Stimulated activated CD8-positive, alpha-beta memory T cell treated with anti-CD3 and anti-CD28 coated beads, Interleukin-12 subunit alpha, Interleukin-12 subunit beta, amount 100 ng/mL, for 4 hours (primary cell): ENCODE measurements at places on chromosomes 7 and 10.

DNA sequence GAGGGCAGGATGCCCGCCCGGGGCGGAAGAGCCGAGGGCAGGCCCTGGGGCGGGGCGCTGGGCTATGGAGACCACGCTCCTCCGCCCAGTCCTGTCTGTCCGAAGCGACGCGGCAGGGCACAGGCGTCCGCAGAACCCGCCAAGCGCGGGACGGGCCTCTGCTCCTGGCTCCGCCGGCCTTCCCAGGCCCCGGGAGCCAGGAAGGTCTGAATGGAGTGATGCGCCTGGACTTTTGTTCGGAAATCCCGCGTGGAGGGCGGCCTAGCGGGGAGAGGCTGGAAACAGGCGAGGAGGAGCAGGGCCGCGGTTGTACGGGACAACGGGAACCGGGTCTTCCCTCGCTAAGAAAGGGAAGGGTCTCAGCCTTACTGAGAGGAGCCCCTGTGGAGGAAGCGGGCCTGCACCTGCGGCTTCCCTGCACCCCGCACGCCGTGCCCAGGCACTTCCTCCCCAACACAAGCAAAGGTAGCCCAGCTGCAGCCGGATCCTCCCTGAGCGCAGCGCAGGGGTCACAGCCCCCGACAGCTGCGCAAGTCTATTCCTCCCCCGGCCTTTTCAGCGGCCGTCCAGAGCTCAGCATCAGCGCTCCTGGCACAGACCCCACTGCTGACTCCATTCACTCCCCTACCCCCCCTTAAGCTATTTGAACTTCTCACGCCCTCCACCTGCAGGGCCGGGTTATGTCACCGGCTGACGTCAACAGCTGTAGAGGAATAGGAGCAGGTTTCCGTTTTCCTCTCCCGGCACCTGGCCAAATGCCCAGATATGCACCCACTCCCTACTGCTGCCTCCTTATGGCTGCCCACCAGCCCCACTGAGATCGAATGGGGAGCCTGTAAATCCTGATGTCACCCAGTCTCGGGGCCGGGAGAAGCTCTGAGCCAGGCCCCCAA lies 143.2 kb upstream of the RET start:
- no peak for DNase-seq

- DNase-seq: no peak
Measured at GRCh38 chr10:121312587-121312986, 285.7 kb downstream of the FGFR2 start.

- no peak for DNase-seq
Measured at GRCh38 chr10:5419466-5420094, 7.2 kb downstream of the NET1 start.

DNA sequence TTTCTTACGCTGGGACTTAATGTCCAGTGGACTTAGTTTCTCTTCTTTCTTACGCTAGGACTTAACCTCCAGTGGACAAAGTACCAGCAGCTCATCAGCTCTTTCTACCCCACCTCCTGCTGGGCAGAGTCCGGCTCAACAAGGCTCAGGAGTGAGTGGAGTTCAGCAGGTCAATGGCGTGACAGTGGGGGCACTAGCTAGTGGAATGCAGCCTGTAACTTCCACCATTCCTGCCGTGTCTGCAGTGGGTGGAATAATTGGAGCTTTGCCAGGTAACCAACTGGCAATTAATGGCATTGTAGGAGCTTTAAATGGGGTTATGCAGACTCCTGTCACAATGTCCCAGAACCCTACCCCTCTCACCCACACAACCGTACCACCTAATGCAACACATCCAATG lies 199.7 kb downstream of the MLLT10 start:
- no peak for DNase-seq

DNA sequence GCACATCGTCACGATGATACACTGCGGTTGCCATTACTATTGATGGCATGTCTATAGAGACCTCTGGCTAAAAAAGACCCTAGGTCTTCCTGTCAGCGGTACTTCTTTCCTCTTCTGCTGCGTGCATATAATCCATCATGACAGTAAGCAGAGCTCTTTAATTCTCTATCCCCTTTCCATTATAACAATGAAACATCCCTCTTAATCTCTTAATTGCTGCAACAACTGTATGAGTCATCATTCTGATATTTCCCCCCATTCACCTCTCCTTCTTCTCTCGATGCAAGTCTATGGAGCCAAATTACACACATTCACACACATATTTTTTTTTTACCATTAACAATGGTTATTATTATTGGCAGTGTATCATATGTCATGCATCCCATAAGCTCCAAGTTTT lies 45.2 kb upstream of the AKR1E2 start:
- no peak for DNase-seq

GRCh38 chr10:42974693-42975002 lies 102.2 kb upstream of the RET start:
- DNase-seq: no peak

- DNase-seq: no peak
Measured at GRCh38 chr10:63464402-63465292, 1.1 kb downstream of the JMJD1C start.

GRCh38 chr10:92291921-92292845 lies 1.2 kb downstream of the MARCHF5 start:
- no peak for DNase-seq

DNA sequence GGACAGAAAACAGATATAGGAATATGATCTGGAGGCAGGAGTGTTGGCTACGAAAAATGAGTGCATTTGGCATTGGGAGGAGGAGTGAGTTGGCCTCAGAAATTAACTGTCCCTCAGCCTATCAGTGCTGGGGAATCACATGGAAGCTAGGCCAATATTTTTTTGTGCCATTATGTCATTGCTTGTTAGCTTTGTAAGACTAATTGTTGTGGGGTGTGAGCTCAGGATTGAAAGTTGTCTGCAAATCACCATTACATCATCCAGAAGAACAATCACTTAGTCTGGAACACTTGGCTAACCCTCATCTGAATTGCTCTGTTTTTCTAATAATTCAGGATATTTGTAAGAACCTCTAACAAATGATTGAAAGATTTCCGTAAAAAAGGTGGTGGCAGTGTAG lies 45.2 kb upstream of the SEMA3D start:
- no peak for DNase-seq

DNA sequence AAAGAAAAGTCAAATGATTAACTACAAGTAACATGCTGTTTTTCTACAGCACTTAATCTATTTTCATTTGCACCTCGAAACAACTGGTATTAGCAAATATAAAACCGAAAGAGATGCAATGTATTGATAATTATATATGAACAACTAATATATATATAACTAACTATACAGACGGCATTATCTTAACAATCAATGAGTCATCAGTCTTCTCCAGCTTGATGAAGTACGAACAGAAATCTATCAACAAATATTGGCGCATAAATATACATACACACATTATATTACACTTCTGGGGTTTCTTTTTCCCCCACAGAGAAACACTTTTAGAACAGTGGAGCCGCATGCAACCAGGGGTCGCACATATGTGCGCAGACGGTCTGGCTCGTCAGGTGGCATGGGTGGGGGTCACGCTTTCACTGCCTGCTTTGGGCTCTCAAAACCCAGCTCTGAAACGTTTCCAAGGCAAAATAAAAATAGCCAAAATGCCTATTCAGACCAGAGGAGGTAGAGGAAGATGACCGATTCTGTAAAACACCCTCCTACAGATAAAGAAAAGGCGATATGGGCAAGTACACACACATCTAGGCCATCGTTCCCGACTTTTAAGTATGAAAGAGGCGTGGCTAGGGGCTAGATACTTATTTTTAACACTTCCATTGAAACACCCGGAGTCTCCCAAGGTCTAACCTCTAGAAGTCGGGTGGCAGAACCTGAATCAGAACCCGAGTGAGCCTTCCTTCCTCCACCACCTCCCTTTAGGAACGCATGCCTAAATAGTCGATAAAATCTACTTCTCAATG lies 1.7 kb downstream of the ARHGAP12 start:
- DNase-seq: no peak

GRCh38 chr7:32158076-32158475 lies 87.9 kb upstream of the PDE1C start:
- DNase-seq: no peak

DNA sequence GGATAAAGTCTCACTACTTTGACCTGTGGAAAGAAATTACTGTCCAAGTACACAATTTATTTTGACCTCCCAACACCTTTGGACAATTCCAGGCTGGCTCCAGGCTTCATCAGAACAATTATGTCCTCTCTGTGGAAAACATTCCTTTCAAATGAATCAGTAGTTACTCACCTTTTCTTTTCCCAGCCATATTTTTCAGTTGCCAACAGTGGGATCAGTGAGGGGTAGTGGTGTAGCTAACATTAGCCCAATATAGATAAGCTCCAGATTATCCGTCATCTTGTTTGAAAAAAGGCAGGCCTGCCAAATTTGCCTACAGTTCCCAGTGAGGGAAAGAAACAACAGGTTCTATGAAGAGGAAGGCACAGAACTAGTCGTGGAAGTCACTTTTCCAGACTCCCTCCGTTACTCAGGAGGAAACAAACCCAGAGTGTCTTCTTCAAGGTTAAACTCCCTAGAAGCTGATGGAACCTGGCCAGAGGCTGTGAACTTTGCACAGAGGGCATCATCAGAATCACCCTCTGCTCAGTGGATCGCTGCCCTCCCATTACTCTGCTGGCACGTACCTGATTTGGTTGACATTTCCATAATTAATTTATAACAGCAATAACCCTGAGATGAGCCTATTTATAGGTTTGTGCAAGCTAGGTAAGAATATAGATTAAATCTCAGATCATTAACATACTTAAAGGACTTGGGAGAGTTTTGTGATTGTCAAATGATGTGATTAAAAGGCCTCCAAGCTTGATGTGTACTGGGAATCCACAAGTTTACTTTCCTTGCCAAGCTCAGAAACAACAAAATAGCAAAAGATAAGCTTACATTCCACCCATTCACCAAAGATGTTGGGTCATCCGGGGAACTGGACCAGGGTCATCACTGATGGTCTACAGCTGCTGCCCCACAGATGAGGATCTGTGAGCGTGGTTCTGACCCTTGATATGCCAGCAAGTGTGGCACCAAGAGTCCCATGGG lies 654.6 kb upstream of the GALNT17 start:
- DNase-seq: no peak

GRCh38 chr7:80140388-80140787 lies 5.8 kb downstream of the GNAI1 start:
- DNase-seq: no peak

GRCh38 chr7:11636274-11636673 lies 195.7 kb downstream of the THSD7A start:
- DNase-seq: no peak

DNA sequence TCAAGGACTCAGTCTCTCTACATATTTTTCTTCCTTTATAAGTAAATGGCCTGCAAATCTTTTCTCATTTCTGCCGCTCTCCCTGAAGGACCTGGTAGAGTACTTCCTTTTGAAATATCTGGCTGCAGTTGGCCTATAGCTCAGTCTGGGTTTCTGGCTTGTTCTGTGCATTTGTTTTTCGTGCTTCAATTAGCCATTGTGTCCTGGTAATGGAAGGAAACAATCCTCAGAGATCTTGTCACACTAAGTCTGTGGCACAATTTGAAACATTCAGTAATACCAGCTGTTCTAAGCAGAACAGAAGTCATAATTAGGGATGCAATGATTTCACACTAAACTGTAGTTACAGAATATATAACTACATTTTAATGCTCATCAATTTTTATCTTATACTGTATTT lies 545.0 kb downstream of the NRG3 start:
- DNase-seq: no peak

DNA sequence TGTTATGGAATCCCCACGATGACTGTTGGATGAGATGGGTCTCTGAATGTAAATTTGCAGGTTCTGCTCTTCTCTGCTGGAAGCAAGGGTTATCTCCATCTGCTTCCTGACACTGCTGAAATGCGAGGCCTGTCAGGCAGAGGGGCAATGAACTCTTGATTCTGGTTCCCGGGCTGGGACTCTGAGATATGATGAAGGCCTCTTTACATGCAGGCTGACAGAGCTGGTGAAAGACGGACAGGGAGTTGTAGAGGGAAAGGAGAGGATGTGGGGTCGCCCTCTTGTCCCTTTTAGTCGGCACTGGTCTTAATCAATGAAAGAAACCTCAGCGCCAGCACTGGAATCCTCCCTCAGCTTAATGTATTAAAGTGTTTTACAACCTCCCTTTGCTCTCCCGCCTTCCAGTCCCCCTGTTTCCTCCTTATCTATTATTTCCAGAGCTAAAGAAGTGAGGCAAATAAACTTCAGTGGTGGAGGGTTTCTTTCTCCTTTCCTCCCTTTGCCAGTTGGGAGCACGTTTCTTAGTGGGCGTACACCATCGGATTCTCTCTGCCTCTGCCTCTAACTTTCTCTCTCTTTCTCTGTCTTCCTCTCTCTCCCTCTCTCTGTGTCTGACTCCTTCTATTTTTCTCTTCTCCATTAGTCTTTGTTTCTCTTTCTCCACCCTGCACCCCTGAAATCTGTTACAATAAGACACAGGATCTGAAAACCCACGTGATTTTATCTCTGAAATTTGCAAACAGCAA lies 145.6 kb downstream of the BAMBI start:
- no peak for DNase-seq

GRCh38 chr7:74093671-74094223 lies 10.1 kb downstream of the LIMK1 start:
- DNase-seq: no peak

DNA sequence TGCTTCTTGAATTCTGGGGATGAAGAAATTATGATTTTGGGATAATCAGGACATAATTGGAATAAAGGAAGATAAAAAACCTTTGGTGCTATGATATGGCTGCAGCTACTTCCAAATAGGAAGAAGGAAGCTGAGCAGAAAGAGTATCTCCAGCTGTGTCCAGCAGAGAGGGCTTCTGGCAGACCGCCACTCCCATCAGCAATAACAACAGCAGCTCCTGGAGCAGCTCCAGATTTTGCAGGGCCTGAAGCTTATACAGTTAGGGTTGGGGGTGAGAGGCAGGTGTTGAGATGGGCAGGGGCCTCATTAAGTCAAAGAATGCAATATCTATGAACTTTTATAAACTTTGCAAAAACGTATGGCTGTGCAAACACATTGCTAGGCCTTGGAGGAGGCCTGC lies 62.3 kb downstream of the C10orf120 start:
- no peak for DNase-seq

GRCh38 chr10:125911145-125911544 lies 14.8 kb downstream of the FANK1 start:
- no peak for DNase-seq

- no peak for DNase-seq
Measured at GRCh38 chr7:70857793-70858545, 274.0 kb upstream of the GALNT17 start.

GRCh38 chr7:38462819-38463218 lies 168.4 kb downstream of the AMPH start:
- no peak for DNase-seq

DNA sequence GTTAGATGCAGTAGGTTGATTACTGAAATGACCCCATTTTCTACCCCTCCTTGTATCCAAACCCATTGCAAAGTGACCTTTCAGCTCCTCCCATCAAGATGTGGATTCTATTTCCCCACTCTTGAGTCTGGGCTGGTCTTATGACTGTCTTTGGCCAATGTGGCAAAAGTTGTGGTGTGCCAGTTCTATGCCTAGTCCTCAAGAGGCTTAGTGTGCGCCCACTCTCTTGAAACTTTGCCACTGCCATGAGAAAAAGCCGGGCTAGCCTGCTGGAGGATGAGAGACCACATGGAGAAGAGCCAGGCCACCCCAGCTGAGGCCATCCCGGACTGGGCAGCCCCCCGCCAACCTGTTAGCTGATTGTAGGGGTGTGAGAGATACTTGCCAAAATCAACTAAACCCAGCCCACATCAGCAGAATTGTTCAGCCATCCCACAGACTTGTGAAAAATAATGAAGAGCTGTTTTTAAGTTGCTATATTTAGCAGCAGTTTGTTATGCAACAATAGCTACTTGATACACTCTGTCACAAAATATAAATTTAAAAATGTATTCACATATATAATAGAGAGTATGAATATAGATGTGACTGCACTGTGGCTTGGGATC lies 131.0 kb upstream of the PALS2 start:
- DNase-seq: no peak

GRCh38 chr7:12431886-12432556 lies 28.4 kb upstream of the VWDE start:
- no peak for DNase-seq
